ENCODE measurements at places on chromosomes 13 and 19.

DNA sequence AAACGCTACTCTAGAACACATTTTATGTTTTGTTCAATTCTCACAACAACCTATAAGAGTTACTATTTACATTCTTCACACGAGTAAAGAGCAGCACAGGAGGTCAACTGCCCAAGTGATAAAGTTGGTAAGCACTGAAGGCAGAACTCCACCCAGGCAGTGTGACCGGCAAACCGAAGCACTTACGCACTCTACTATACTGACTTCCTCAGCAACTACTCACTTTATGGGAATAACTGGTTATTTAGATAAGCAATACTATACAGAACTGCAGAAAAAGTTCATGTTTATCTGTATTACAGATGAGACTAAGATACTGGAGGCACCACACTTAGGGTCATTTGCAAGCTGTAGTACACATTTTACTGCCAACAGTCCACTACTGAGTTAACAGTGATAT is 28.8 kb downstream of the FOXO1 start:
- no peak for DNase-seq

GRCh38 chr13:47903836-47904235 is 97.2 kb downstream of the SUCLA2 start:
- no peak for DNase-seq

DNA sequence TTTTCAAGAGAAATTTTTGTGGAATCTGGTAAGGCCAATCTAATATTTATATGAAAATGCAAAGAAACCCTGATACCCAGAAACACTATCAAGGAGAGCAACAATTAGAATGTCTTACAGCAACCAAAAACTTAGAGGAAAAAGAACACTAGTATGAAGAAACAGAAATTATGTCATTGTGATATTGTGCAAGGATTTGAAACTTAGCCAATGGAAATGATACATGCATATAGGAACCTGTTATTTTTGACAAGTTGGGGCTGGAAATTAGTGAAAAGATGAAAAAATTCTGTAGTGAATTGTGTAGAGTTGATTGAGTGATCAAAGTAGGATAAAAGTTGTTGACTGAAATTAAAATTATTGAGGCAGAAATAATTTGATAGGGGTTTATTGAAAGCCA is 792.6 kb upstream of the SLITRK6 start:
- DNase-seq: no peak

DNA sequence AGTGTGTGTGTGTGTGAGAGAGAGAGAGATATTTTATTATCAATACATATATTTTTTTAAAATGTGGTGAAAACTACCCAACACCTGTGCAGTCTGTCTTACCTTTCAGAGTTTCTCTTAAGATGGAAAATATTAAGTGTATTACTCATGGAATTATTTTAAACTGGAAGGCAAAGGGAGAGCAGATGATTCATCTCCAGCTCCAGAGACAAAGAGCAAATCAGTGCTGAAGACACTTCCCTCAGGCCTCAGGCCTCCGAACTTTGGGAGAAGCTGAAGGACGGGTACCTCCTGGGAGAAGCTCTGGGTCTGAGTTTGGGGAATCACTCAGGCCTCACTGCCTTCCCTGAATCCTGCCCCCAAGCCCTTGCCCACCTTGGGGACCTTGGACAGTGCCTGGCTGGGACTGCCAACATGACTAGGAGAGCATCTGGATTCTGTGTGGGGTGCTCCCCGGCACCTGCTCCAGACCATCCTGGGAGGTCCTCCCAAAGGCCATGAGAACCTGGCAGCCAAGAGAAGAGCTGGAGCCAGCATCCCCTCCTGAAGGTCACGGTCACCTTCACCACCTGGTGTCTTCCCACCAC is 170.4 kb upstream of the UBL3 start:
- DNase-seq: no peak

DNA sequence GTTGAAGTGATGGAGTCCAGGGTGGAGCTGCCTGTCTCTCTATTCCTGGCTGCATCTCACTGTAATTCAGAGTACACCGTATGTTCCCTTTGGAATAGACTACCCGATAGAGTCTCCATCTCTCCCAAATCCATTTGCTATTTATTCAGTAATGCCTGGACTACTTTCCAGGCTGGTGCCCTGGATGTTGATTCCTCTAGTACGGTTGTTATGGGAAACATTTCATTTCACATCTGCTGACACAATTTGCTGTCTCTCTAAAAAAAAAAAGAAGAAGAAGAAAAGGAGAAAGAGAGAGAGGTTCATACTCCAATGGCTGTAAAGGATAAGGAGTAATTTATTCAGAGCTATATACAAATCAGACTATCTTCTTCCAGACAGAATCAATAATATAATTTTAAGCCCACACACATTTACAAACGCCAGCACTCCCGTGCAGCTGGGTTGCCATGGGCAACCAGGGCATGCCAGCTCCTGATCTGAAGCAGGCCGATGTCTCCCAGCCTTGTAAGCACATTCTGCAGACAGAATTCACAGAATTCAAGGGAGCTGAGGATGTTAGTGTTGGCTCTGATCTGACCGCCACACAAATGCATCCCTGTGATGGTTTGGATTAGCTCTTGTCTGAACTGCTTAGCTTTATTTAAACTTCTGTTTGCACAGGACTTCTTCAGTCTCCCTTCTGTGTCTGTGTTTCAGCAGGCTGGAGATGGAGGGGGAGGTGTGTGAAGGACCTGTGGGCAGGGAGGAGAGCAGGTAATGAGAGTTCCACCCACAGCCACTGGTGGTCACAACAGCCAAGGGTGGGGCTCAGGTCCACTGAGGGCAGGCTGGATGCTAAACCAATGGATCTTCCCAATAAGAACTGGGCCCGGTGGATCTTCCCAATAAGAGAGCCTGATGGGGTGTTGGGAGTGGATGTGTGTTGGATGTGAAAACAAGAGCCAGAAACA is 66.0 kb downstream of the TEX26 start:
- DNase-seq: peak; percentile 46

GRCh38 chr13:29937379-29937778 is 87.0 kb upstream of the UBL3 start:
- no peak for DNase-seq

GRCh38 chr13:23794267-23795161 is 94.7 kb downstream of the MIPEP start:
- DNase-seq: no peak

DNA sequence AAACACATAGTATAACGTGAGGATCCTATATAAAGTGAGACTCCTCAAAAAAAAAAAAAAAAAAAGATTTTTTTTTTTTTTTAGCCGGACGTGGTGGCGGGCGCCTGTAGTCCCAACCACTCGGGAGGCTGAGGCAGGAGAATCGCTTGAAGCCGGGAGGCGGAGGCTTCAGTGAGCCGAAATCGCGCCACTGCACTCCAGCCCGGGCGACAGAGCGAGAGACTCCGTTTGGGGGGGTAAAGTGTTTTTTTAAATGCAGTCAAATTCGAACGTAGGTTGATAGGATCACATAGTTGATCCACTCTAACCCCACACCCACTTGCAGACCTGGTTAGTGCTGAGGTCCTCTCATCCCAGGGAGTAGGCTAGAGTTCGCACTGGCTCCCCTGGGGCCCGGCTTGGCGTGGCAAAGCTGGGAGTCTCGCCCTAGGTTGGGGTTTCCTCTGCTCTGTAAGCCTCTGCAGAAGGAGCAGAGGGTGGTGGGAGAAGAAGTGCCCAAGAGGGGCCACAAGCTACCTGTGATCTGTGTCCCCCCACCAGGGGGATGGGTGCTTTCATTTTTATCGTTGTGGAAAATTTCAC is 6.5 kb downstream of the RNF225 start:
- no peak for DNase-seq

DNA sequence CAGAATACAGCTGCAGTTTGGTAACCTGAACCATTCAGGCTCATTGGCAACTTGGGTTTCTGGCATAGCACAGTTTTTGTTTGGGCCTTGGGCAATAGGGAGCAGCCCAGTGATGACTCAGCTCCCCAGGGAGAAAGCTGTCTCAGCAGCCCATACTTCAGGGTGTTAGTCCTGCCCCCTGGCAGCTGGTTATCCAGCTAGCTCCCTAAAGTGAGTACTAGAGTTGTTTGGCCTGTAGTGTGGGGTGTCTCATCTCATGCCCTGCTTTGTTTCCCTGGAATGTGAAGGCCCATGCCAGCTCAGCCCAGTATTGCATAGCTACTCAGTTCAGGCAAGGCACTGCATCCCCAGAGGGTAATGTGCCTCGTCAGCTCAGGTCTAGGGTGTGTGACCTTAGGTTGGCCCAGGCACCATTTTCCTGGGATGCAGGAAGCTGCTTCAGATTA is 18.2 kb upstream of the ZNF543 start:
- DNase-seq: no peak

- DNase-seq: no peak
These were observed 408.4 kb downstream of the SPRY2 start for GRCh38 chr13:79932556-79932955.

- DNase-seq: peak; percentile 11
These were observed 1.1 kb upstream of the HMGB1 start for GRCh38 chr13:30466841-30467252.

GRCh38 chr19:28454083-28454482 is 758.9 kb downstream of the UQCRFS1 start:
- DNase-seq: no peak

- no peak for DNase-seq
These were observed 97.3 kb downstream of the TDRD3 start for GRCh38 chr13:60494296-60494695.

DNA sequence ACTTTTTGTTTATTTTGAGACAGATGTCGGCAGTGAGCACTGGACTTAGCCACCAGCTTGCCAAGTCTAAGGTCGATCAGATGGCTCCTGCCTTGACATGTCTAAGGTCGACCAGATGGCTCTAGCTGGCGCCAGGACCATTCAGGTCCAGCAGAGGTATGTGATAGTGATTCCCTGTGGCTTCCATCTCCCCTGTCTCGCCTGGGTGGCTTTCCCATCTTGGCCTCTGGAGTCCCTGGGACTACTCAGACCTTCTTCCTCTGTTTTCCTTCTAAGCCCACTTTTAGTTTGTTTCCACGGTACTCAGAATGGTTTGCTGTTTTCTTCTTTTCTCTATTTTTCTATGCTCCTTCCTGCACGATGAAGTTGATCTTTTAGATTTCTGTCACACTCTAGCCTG is 1435.7 kb downstream of the UQCRFS1 start:
- no peak for DNase-seq

DNA sequence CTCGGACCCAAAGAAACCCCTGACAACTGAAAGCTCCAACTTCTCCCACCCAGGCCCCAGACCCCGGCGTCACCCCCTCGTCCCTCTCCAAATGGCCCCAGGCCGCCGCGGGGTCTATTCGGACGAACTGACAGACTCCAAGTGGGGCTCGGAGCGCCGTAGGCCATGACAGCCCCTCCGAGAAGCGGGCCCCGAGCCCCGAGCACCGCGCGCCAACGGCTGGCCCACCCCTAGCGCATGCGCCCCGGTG is 360 bp downstream of the DDX39A start:
- no peak for DNase-seq

- DNase-seq: no peak
These were observed 44.3 kb upstream of the CEACAM21 start for GRCh38 chr19:41531438-41532311.

GRCh38 chr13:71605744-71606143 is 261.3 kb downstream of the DACH1 start:
- DNase-seq: no peak

DNA sequence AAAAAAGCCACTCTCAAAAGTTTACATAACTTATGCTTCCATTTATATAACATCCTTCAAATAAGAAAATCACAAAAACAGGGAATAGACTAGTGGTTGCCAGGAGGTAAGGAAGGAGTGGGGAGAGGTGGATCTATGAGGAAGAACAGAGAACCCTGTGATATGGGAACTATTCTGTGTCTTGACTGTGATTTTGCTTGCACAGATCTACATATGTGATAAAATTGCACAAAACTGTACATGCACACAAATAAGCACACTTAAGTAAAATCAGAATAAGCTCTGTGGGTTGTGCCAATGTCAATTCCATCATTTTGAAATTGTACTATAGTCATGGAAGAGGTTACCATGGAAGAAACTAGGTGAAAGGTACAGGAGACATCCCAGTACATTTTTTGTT is 121.6 kb upstream of the SGCG start:
- DNase-seq: no peak

DNA sequence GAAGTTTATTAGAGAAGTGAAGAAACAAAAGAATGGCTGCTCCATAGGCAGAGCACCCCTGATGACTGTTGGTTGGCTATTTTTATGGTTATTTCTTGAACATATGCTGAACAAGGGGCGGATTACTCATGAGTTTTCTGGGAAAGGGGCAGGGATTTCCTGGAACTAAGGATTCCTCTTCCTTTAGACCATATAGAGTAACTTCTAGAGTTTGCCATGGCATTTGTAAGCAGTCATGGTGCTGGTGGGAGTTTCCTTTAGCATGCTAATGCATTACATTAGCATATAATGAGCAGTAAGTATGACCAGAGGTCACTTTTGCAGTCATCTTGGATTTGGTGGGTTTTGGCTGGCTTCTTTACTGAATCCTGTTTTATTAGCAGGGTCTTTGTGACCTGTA is 38.7 kb upstream of the PCDH8 start:
- no peak for DNase-seq

- no peak for DNase-seq
These were observed 2.6 kb downstream of the DPF1 start for GRCh38 chr19:38221421-38221820.

GRCh38 chr19:50536662-50537305 is 23.1 kb upstream of the ASPDH start:
- DNase-seq: no peak

GRCh38 chr13:96398486-96398885 is 308.6 kb downstream of the HS6ST3 start:
- no peak for DNase-seq

DNA sequence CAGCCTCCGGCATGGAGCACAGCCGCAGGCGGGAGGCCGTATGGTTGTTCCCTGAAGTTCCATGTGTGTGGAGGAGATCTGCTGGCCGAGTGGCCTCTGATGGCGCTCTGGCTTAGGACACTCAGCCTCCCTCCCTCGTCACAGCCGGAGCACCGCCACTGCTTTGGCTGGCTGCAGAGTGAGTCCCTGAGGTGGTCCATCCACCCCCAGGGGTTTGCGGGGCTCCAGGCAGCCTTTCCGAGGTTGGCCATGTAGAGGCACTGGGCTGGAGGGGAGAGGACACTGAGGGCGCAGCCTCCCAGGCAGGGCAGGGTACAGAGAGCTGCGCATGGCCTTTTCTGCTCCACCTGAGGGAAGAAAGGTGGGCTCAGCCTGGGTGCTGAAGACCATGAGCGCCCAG is 19.8 kb upstream of the NPAS1 start:
- DNase-seq: no peak

DNA sequence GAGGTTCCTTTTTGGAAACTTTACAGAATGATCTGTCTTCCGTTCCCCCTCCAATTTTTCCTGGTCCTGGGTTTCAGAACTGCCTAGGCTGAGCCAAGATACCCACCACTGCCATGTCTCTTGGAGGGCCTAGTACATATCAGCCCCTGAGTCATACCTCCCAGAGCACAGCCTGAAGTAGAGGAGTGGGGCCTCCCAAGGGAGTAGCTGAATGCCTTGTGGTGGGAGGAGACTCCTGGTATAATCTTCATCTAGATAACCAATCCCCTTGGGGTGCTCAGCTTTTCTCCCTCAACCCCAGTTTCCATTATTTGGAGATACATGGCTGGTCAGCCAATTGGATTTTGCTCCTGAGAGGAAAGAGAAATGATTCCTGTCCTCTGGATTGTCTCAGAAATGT is 30.3 kb downstream of the ZNF763 start:
- no peak for DNase-seq

- DNase-seq: no peak
These were observed 689.3 kb upstream of the ATXN8OS start for GRCh38 chr13:69418319-69418718.

- DNase-seq: no peak
These were observed 82.8 kb upstream of the KLHL1 start for GRCh38 chr13:70191034-70191433.

GRCh38 chr13:112908342-112908741 is 60.7 kb upstream of the MCF2L start:
- DNase-seq: no peak

Measured in NCI-H1417 (cell line).